ENCODE measurements at places on chromosomes 1 and 21. TPM values are rescaled to one million over a fixed set of nuclear protein-coding genes. Genes with fewer than 3 reads are reported as not detected.

GRCh38 chr21:21162786-21163185 lies 164.6 kb downstream of the NCAM2 start:
- DNase-seq: no peak

DNA sequence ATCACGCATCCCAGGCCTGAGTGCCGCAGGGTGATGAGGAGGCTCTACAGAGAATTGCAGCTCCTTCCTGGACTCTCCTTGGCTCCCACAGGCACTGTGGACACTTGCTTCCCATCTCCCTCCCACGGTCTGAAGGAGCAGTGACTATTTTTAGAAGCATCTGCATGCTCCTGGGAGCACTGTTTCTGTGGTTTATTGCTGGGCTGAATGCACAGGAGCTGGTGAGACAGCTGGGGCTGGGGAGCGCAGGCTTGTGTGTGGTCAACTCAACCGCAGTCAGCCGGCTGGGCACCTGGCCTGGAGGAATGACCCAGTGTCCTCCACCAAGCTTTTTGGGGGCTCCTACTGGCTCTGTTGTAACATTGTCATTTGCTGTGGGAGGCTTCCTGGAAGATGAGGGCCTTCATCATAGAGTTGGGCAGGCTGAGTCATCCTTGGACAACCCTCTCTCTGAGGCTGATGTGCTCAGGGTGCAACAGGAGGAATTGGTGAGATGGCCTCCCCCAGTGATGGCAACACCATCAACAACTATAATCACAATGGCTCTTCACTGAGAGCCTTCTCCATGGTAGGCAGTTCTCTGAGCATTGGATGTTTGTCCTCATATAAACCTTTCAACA lies 1.7 kb downstream of the NFASC start:
- no peak for DNase-seq

DNA sequence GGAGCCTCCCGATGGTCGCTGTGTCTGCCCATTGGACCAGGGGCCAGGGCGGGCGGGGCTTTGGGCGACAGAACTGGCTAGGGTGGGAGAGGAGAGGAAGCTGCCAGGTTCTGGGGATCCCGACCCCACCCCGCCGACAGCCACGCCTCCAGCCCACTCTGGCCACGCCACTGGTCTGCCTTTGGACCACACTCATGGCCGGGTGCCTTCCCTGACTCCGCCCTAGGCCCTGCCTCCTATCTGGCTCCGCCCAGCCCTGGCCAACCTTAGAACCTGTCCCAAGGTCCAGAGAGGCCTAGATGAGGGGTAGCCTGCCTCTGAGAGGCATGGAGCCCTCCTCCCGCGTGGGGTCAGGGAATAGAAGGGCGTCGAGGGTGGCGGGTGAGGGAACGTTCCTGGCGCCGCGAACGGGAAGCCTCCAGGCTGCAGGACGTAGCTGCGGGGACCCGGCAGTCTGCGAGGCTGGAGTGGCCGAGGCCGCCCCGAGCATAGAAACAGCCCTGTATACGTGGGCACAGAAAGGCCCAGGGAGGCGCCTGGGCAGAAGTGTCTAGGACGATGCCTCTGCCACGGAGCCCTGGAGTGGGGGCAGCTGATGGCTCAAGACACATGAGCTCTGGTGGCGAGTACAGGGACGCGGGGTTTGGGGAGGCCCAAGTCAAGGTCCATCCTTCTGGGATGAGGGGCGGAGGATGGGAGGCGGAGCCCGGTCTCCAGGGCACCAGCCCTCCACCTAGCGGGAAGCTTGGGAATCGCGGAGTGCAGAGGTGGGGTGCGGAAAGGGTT lies 11.5 kb upstream of the COL16A1 start:
- peak; percentile 96 for DNase-seq

NR1I3 gene
- 0.33 TPM for total RNA-seq

GRCh38 chr1:163523375-163524029 lies 201.7 kb downstream of the NUF2 start:
- no peak for DNase-seq

PDPN gene
- 22.8 TPM for total RNA-seq
